ENCODE measurements at places on chromosomes 1 and 21.

- peak; percentile 3 for DNase-seq
Measured at GRCh38 chr1:191752342-191752741, 405.9 kb upstream of the RGS18 start.

- DNase-seq: no peak
Measured at GRCh38 chr1:21379571-21379970, 60.4 kb upstream of the NBPF3 start.

- DNase-seq: no peak
Measured at GRCh38 chr21:34091607-34092006, 18.2 kb downstream of the MRPS6 start.

- DNase-seq: peak; percentile 86
Measured at GRCh38 chr1:41681331-41682098, 197.0 kb upstream of the EDN2 start.

DNA sequence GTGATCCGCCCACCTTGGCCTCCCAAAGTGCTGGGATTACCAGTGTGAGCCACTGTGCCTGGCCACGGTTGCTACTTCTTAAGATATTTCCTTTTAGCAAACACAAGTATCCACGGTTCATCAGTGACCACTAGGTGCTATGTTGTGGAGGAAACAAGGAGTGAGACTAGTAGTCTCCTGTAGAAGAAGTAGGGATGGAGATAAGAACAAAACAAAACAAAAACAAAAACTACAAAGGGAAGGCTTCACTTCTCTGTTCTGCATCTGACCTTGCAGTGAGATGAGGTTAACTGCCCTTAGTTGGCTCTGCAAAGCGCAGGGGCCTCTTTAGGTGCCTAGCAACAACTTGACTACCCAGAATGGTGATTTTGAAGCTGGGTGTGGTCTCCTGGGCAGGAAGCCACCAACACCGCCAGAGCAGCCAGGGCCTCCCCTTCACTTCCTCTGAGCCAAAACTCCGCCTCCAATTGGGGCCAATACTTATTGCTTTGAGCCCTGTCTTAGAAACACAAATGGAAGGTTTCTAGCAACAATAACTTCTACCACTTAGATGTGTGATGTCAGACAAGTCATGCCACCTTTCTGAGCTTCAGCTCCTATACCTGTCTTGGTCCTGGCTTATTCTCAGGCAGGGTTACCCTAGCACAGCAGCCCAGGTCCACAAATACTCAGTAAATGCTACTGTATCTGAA is 12.8 kb upstream of the CDC42 start:
- peak; percentile 54 for DNase-seq

DNA sequence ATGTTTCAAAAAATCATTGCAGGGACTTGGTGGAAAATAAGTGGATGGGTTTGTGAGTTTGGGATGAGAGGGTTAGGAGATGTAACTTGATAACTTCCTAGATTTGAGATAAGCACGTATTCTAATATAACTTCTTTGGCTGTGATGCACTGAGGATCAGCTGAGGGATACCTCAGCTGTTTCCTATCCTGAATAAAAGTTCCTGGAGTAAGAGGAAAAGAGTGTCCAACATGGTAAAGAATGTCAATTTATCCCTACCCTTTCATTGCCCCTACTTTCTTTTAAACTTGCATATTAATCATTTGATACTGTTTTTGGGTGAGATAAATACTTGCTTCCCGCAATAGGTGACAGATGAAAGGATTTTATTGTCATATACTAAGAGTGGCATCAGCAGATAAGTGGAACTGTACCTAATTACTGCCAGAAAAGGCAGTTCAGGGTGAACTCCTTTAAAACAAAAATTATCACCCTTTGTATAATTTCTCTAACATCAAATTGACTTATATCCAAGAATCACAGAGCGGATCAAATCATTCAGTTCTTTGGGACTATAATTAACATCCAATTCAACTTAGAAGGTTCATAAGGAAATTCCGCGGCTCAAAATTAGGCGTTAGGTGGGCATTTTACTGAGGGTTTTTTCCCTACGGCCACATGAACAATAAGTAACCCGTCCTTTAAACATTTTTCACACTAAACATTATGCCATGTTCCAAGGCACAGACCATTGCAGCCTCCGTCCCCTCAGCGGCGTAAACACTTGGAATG is 1.4 kb upstream of the SUCO start:
- DNase-seq: no peak

GRCh38 chr1:230375147-230375546 is 51.0 kb downstream of the PGBD5 start:
- DNase-seq: no peak

GRCh38 chr1:207284209-207284897 is 37.1 kb upstream of the CD55 start:
- DNase-seq: peak; percentile 30

DNA sequence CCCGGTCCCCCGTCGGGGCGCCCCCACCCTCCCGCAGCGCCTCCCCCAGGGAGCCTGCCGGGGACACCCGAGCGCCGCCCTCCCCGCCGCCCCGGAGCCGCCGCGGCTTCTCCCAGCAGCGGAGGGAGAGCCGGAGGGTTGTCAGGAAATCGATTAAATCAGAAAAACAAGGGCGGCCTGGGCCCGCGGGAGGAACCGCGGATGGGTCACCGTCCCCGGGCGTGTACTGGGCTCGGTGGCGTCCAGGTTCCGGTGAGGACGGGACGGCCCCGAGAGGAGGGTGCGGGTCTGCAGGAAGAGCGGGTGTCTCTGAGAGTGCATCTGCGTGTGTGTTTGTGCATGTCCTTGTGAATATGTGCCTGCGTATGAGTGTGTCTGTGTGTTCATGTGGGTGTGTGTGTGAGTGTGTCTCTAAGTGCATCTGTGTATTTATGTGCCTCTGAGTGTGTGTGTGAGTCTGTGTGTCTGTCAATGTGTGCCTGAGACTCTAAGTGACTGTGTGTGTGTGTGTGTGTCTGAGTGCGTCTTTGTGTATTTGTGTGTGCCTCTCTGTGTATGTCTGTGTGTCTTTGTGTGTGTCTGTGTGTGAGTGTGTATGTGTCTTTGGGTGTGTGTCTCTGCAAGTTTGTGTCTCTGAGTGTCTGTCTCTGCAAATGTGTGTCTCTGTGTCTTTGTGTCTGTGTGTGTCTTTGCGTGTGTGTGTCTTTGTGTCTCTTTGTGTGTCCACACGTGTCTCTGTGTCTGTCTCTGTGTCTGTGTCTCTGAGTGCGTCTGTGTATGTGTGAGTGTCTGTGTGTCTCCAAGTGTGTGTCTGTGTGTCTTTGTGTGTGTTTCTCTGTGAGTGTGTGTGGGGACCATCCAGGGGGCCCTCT is 1.1 kb downstream of the SPSB1 start:
- no peak for DNase-seq

- no peak for DNase-seq
Measured at GRCh38 chr21:15219039-15219438, 154.2 kb upstream of the NRIP1 start.

- peak; percentile 78 for DNase-seq
Measured at GRCh38 chr21:44801468-44802395, at the start of gene UBE2G2. UBE2G2 (minus strand) TSS chr21:44801820; CDS start chr21:44801748, 72 bp downstream.

- no peak for DNase-seq
Measured at GRCh38 chr1:62654744-62655143, 33.4 kb downstream of the DOCK7 start.

GRCh38 chr1:84724128-84724860 is 34.0 kb upstream of the SSX2IP start:
- DNase-seq: no peak

GRCh38 chr1:16318555-16318954 is 33.7 kb downstream of the FBXO42 start:
- no peak for DNase-seq

- peak; percentile 76 for DNase-seq
Measured at GRCh38 chr1:66505671-66506392, 28.1 kb upstream of the SGIP1 start.

- DNase-seq: peak; percentile 68
Measured at GRCh38 chr1:243254233-243254926, 701 bp downstream of the CEP170 start.

DNA sequence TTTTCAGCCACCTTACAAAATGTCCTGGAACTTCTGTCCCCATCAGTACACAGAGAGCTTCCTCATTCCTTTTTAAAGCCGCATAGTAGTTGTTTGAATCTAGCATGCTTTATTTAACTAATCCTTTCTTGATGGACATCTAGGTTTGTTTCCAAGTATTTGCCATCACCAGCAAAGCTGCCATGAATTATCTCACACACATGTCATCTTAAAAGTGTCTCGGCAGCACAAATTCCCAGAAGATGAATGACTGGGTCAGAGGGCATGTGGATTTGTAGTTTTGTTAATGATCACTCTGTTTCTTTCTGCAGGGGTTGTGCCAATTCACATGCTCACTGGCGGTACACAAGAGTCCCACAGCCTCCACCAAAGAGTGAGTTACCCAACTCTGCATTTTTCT is 68.3 kb downstream of the CLIC6 start:
- DNase-seq: peak; percentile 24

- DNase-seq: no peak
Measured at GRCh38 chr1:206715120-206715519, 30.4 kb downstream of the MAPKAPK2 start.

DNA sequence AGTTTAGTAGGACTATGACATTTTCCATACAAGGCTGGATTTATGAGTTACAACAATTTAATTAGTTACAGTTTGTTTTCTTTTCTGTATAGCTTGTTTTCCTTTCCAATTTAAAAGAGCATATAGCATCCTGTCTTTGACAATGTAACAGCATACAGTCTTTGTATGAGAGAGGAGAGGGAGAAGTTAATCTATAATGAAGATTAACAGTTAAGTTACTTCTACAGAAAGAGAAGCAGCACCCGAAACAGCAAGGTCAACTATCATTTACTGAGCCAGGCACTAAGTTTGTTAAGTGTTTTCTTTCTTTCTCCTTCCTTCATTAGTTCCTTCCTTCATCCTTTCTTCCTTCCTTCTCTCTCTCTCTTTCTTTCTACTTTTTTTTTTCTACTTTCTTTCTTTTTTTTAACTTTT is 52.3 kb upstream of the RAB4A start:
- DNase-seq: no peak

DNA sequence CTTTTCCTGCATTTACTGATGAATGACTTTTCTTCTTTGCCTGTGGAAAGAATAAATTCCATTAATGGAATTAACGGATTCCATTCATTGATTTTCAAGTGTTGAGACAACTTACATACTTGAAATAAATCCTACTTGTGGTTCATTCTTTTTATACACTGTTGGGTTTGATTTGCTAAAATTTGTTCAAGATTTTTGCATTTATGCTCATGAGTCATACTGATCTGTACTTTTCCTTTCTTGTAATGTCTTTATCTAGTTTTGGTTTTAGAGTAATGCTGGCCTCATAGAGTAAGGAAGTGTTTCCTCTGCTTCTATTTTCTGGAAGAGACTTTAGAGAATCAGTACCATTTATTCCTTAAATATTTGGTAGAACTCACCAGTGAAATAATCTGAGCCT is 14.4 kb downstream of the UROD start:
- no peak for DNase-seq

- no peak for DNase-seq
Measured at GRCh38 chr21:32966120-32966519, 59.6 kb upstream of the OLIG2 start.

- no peak for DNase-seq
Measured at GRCh38 chr1:231236208-231236591, 4.8 kb upstream of the GNPAT start.

- no peak for DNase-seq
Measured at GRCh38 chr1:205666372-205667166, 13.7 kb downstream of the SLC45A3 start.

- DNase-seq: peak; percentile 52
Measured at GRCh38 chr1:96918406-96918805, 196.8 kb downstream of the PTBP2 start.

DNA sequence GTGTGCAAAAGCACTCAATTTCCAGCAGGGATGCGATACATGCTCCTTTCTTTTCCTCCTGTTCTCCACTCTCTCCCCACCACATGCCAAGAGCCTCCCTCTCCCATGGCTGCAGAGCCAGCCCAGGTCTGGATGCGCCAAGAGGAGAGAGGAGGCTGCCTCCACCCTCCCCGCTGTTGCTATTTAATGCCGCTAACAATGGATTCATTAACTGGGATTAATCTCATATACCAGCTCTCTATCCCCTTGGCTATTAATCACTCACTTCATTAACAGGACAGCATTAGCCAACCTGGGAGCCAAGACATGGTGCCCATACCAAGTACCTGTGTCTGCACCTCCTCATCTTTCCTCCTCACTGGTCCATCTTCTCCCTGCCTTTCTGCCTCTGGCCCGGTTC is 49.1 kb upstream of the SCMH1 start:
- DNase-seq: no peak
